ENCODE measurements at places on chromosomes 5 and 9.
A peak's percentile ranks its signal among the peaks of the same experiment; 100 is the strongest.

DNA sequence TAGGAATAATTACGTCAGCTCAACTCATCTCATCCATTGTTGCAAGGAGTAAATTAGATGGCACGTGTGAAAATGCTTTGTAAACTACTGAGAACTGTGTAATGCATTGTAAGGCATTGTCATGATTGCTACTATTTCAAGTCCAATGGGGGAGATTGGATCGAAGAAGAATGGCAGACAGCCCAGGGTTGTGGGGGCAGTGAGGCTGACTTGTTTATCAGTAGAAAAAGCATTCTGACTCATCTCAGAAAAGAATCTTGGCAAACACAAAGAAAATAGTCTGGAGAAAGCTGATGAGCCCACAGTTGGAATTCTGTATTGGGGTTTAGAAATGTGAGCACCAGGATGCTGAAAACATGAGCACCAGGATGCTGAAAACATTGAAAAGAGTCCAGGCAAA is 28.0 kb upstream of the DAP start:
- no peak overlapping the region for H3K4me3 ChIP-seq
- no peak for DNase-seq
- no peaks in the 10 kb centered on the region for H3K4me1 ChIP-seq
- H3K36me3 ChIP-seq, result no peaks in the 10 kb centered on the region
- no peak overlapping the region for H3K27ac ChIP-seq
- H3K27me3 ChIP-seq, result no peaks in the 10 kb centered on the region

DNA sequence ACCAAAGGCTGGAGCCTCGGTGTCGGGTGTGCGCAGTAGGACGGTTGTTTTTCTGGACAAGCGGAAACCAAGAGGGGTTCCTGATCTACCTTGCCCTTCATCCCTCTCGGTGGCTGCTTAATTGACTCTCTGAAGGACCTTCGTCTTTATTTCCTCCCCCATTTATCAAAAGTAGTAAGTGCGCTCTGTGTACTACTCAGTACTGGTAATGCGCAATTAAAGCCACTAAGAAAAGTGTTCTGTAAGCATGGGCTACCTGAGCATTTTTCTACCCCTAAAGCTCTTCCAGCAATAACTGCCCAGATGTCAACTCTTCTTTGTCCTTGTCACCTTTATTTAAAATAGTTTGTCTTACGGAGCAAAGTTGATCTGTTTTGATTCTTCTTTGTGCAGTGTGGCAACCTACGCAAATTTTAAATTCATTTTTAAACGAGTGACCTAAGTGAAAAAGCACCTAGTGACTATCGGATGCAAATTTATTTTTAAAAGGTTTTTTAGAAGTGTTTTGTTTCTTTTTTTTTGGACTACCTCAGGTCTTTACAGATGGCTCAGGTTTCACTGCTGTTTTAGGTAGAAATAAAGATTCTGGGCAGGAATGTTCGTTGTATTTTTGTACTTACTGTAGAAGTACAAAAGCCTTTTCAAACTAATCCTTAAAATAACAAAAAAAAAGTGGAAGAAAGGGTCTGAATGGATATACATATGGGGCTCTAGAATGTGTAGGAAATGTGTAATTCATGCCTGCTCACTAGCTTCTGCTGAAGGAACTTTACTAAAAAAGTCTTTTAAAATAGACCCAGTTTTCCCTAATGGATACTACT is 2.0 kb downstream of the JMY start:
- peak overlapping the region; percentile 98 for H3K27ac ChIP-seq
- DNase-seq, result no peak
- H3K4me3 ChIP-seq, result peak overlapping the region; percentile 95
- peaks cover 27% of the 10 kb centered on the region for H3K4me1 ChIP-seq

- no peaks in the 10 kb centered on the region for H3K27me3 ChIP-seq
- H3K36me3 ChIP-seq, result peaks cover 9% of the 10 kb centered on the region
- peaks cover 3% of the 10 kb centered on the region for H3K4me1 ChIP-seq
- no peak overlapping the region for H3K4me3 ChIP-seq
- H3K27ac ChIP-seq, result no peak overlapping the region
- no peak for DNase-seq
Observed at GRCh38 chr5:154390096-154390495, 55.7 kb upstream of the SAP30L start.

GRCh38 chr5:124649491-124650146 is 96.8 kb downstream of the ZNF608 start:
- peaks cover 16% of the 10 kb centered on the region for H3K4me1 ChIP-seq
- DNase-seq, result no peak
- H3K27me3 ChIP-seq, result peaks cover 16% of the 10 kb centered on the region
- peak overlapping the region; percentile 52 for H3K4me3 ChIP-seq
- peak overlapping the region; percentile 39 for H3K27ac ChIP-seq

DNA sequence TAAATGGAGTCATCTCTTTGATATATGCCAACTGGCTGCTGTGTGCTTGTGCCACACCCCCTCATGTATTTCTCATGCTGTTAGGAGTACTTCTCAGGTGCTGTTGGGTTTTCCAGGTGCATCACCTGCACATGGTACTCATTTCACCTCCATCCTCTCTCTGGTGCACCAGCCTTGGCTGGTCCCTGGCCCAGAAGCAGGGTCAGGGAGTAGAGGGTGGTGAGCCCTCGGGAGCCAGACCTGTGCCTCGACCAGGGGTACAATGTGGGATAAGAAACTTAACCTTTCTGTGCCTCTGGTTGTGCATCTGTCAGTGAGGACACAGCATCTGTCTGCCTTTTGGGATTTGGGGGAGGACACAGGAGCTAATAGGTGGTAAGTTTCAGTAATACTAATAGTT is 38.5 kb downstream of the SECISBP2 start:
- DNase-seq, result no peak
- H3K36me3 ChIP-seq, result peaks cover 10% of the 10 kb centered on the region
- peaks cover 24% of the 10 kb centered on the region for H3K4me1 ChIP-seq

DNA sequence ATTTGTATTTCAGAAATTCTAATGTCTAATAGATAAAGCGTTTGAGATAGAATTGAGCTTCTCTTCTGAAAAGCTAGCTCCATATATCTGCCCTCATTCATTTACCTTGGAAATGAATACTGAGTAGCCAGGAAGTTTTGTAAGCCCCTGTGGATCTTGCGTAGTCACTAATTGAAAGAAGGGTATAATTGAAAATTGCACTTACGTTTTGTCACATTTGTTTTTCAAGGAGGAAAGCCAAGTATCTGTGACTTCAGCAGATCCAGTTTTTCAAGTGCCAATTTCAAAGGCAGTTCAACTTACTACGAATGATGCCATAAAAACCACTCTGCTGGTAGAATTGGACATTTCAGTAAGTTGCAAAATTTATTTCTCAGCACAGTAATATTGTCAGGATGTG is 14.0 kb downstream of the MTRR start:
- peaks cover 28% of the 10 kb centered on the region for H3K4me1 ChIP-seq
- H3K4me3 ChIP-seq, result no peak overlapping the region
- DNase-seq, result no peak
- H3K36me3 ChIP-seq, result peaks cover 13% of the 10 kb centered on the region
- H3K27me3 ChIP-seq, result no peaks in the 10 kb centered on the region
- H3K27ac ChIP-seq, result no peak overlapping the region

GRCh38 chr5:116076496-116076895 is 8.3 kb upstream of the COMMD10 start:
- no peaks in the 10 kb centered on the region for H3K36me3 ChIP-seq
- H3K4me3 ChIP-seq, result no peak overlapping the region
- H3K27me3 ChIP-seq, result peaks cover 30% of the 10 kb centered on the region
- peaks cover 5% of the 10 kb centered on the region for H3K4me1 ChIP-seq

- DNase-seq, result no peak
- peak within 1 kb of the TSS; percentile 60 for H3K4me3 ChIP-seq
- peaks cover 20% of the 10 kb centered on the region for H3K4me1 ChIP-seq
Observed at GRCh38 chr5:93582677-93583438, at the start of gene NR2F1. NR2F1 (plus strand) TSS chr5:93583222; CDS start chr5:93585024, 1,802 bp downstream.

DNA sequence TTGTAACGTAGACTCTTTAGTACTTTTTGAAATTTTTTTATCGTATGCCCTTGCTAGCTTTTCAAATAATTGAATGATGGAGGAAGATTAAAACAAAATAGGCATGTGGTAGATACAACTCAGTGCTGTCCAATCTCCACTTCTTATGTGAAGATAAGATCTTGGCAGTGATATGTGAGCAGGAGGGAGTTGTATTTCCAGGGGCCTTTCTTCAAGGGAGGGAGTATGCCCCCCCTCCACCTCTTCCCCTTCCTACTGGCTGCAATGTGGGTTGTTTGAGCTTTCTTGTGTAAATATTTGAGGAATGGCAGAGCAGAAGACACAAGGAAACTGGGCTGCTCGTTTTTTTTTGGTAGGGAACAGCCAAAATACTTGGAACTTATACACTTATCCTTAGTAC is 374.9 kb downstream of the PSAT1 start:
- no peak overlapping the region for H3K4me3 ChIP-seq
- H3K27ac ChIP-seq, result no peak overlapping the region
- H3K4me1 ChIP-seq, result no peaks in the 10 kb centered on the region

DNA sequence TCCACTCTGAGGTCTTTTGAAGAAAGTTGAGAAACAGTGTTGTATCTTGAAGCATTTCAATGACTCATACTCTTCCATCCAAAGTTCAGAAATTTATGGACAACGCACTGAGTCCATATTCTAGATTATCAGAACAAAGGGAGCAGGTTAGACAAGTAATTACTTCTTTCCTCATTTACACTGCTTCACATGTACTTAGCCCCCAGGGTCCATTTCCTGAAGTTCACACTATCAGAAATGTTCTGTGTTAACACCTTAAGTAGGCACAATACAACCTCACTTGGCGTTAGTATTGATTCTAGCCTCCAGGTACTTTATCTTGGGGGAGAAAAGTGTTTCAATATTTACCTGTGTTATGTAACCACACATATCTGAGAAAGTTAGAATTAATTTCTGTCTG is 487.9 kb upstream of the DMAC1 start:
- H3K27me3 ChIP-seq, result peaks cover 18% of the 10 kb centered on the region
- H3K4me3 ChIP-seq, result no peak overlapping the region
- H3K4me1 ChIP-seq, result no peaks in the 10 kb centered on the region
- H3K27ac ChIP-seq, result no peak overlapping the region

GRCh38 chr5:79205965-79206364 is 30.0 kb upstream of the JMY start:
- H3K4me1 ChIP-seq, result no peaks in the 10 kb centered on the region
- H3K36me3 ChIP-seq, result peaks cover 5% of the 10 kb centered on the region
- H3K4me3 ChIP-seq, result no peak overlapping the region
- no peak overlapping the region for H3K27ac ChIP-seq

GRCh38 chr9:77935211-77935610 is 96.4 kb downstream of the GNAQ start:
- H3K27me3 ChIP-seq, result no peaks in the 10 kb centered on the region
- H3K4me3 ChIP-seq, result no peak overlapping the region
- DNase-seq, result no peak
- H3K4me1 ChIP-seq, result peaks cover 20% of the 10 kb centered on the region
- H3K27ac ChIP-seq, result no peak overlapping the region

- DNase-seq, result no peak
- peaks cover 7% of the 10 kb centered on the region for H3K4me1 ChIP-seq
- no peaks in the 10 kb centered on the region for H3K36me3 ChIP-seq
- no peak overlapping the region for H3K4me3 ChIP-seq
- no peak overlapping the region for H3K27ac ChIP-seq
Observed at GRCh38 chr9:37992924-37993349, 76.1 kb downstream of the SHB start.

DNA sequence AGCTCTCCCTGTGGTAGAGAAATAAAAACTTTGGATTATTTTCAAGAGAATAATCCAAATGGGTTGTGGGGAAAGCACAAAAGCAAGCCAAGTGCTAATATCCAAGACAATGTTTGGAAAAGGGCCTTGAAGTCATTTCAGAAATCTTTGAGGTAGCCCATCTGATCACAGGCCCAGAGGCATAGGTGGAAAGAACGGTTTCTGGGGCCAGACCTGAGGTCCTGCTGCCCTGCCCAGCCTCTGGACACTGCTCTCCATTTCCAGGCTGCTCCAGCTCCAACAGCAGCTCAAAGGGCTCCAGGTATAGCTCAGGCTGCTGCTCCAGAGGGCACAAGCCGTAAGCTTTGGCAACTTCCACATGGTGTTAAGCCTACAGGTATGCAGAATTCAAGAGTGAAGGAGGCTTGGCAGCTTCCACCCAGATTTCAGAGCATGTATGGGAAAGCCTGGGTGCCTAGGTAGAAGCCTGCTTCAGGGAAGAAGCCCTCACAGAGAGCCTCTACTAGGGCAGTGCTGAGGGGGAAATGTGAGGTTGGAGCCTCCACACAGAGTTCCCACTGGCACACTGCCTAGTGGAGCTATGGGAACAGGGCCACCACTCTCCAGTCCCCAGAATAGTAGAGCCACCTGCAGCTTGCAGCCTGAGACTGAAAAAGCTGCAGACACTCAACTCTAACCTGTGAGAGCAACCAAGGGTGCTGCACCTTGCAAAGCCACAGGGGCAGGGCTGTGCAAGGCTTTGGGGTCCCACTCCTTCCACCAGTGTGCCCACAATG is 133.1 kb downstream of the PIK3R1 start:
- DNase-seq, result no peak
- H3K4me1 ChIP-seq, result peaks cover 11% of the 10 kb centered on the region
- H3K27me3 ChIP-seq, result no peaks in the 10 kb centered on the region
- no peak overlapping the region for H3K4me3 ChIP-seq
- no peaks in the 10 kb centered on the region for H3K36me3 ChIP-seq
- H3K27ac ChIP-seq, result no peak overlapping the region

GRCh38 chr9:110316261-110317075 is 21.2 kb downstream of the TXNDC8 start:
- peak overlapping the region; percentile 67 for H3K27ac ChIP-seq
- peaks cover 8% of the 10 kb centered on the region for H3K27me3 ChIP-seq
- peaks cover 9% of the 10 kb centered on the region for H3K4me1 ChIP-seq
- no peak for DNase-seq

- H3K4me3 ChIP-seq, result no peak overlapping the region
- peaks cover 6% of the 10 kb centered on the region for H3K36me3 ChIP-seq
- no peaks in the 10 kb centered on the region for H3K4me1 ChIP-seq
- no peak overlapping the region for H3K27ac ChIP-seq
- DNase-seq, result no peak
Observed at GRCh38 chr5:32357658-32358057, 44.9 kb upstream of the MTMR12 start.

GRCh38 chr9:120438836-120439546 is 141.0 kb downstream of the CDK5RAP2 start:
- no peaks in the 10 kb centered on the region for H3K27me3 ChIP-seq
- peaks cover 28% of the 10 kb centered on the region for H3K36me3 ChIP-seq
- no peak for DNase-seq
- peaks cover 26% of the 10 kb centered on the region for H3K4me1 ChIP-seq
- H3K4me3 ChIP-seq, result no peak overlapping the region

- H3K36me3 ChIP-seq, result peaks cover 3% of the 10 kb centered on the region
- H3K27ac ChIP-seq, result peak overlapping the region; percentile 51
- H3K27me3 ChIP-seq, result peaks cover 6% of the 10 kb centered on the region
- peaks cover 22% of the 10 kb centered on the region for H3K4me1 ChIP-seq
- peak overlapping the region; percentile 69 for H3K4me3 ChIP-seq
- no peak for DNase-seq
Observed at GRCh38 chr9:127928676-127929624, 1.6 kb downstream of the PIP5KL1 start.

DNA sequence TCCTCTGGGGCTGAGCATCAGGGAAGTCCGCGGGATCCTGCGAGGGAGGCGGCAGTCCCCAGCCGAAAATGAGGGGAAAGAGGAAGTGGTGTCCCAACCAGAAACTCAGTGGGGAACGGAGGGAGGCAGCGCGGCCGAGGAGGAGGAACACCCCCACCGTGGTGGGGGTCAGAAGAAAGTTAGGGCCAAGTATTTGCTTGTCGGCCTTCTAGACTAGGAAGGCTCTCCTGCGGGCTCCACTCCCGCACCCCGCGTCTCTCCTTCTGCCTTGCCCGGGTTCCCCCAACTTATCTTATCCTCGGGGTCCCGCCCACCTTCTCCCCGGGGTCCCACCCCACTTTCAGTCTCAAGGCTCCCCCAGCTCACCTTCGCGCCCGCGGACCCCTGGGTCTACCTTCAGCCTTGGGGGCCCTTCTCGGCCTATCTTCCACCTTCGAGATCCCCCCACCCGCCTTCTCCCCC is 557 bp upstream of the PHF2 start:
- peak overlapping the region; percentile 91 for H3K27ac ChIP-seq
- H3K4me3 ChIP-seq, result peak overlapping the region; percentile 90
- peaks cover 40% of the 10 kb centered on the region for H3K4me1 ChIP-seq
- peak; percentile 39 for DNase-seq
- H3K27me3 ChIP-seq, result no peaks in the 10 kb centered on the region
- H3K36me3 ChIP-seq, result no peaks in the 10 kb centered on the region

Data from T-helper 17 cell (primary cell).